ENCODE measurements at places on chromosomes 2 and 18. TPM values are rescaled to one million over a fixed set of nuclear protein-coding genes. Genes with fewer than 3 reads are reported as not detected.
A peak's percentile ranks its signal among the peaks of the same experiment; 100 is the strongest.

- DNase-seq, result no peak
These were observed 20.1 kb downstream of the TANC1 start for GRCh38 chr2:158988501-158988900.

DNA sequence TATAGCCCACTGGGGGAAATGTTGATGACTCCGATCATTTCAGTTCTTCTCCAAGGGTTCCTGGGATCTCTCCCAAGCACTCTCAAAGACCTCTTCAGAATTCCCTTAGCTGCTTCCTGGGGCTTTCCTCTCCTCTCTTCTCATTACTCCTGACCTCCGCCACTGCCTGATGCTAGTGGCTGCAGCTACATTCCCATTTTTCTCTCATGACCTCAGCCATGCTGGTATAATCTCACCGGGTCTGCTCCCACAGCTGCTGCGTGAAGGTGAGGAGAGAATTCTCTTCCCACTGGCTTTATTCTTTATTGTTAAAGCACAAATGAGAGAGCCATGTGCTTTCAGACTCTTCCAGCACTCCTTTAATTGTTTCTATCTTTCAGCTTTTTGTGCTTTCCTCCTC lies 312.0 kb upstream of the ETAA1 start:
- no peak for DNase-seq

HOXD3 gene
- 5.8 TPM for total RNA-seq

DNA sequence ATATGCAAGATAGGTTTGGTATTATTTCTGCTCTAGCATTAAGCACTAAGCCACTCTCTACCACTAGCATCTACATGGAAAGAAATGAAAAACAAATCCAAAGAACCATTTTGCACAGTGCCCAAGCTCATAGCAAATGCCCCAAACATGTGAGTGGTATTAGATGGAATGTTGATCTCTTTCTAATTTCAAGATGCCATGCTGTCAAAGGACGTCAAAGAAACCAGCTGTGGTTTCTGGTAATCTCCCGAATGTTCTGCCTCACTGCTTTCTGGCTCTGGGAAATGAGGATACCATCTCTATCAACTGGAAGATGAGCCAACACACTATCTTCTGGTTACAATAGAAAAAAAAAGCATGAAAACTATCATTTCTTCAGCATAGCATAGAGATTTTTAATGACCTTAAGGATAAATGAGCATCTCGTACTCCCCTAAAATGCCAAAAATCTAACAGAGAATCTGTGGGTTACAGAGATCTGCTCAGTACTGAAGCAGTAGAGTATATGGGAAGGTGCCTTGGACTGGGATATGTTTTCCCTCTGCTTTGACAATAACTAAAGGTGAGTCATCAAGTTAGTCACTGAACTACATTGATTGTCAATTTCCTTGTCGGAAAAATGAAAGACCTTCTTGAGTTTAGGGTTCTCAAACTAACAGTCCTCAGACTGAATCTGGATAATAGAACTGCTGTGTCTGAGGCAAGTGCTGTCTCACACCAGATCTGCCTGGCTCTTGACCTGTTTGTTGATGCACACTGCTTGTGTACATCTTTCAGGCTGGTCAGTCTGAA lies 244.8 kb upstream of the NCKAP5 start:
- no peak for DNase-seq

ARHGAP25 gene
- total RNA-seq, result 8.8 TPM

GRCh38 chr2:186591506-186591890 lies 1.6 kb downstream of the ITGAV start:
- no peak for DNase-seq

DNA sequence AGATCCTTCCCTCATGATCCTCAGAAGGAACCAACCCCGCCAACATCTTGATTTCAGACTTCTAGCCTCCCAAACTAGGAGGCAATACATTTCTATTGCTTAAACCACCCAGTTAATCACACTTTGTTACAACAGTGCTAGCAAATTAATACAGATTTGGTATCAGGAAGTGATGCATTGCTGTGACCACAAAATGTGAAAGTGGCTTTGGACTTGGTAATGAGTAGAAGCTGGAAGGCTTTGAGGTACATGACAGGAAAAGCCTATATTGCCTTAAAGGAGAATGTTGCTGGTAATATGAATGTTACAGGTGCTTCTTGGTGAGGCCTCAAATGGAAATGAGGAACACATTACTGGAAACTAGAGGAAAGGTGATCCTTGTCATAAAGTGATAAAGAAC lies 260.3 kb downstream of the SATB2 start:
- DNase-seq, result no peak

DNA sequence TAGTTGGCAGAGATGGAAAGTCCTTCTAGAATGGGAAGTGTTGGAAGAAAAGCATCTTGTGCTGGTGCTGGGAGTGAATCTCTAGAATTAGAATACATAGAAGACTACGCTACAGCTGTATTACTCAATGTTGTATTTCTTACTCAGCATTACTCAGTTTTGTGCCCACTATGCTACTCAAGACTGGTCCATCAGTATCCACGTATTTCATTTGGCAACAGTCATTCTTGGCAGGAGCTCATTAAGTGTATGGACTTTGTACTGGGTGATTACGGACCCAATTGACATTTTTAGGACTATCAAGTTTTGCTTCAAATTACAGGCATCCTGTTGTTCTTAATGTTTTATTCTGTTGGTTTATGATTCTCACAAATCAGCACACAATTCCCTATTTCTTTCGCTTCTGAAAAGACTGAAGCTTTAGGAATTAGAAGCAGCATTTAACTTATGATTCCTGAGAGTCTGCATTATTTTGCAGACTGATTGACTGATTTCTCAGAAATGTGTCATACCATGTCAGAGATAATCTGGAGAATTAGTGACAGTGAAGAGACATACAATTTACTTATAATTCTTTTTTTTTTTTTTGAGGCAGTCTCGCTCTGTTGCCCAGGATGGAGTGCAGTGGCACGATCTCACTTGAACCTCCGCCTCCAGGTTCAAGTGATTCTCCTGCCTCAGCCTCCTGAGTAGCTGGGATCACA lies 136.9 kb downstream of the MYO3B start:
- no peak for DNase-seq

GRCh38 chr2:73156539-73157124 lies 43.9 kb upstream of the RAB11FIP5 start:
- peak; percentile 60 for DNase-seq

- no peak for DNase-seq
These were observed 130.1 kb downstream of the MBP start for GRCh38 chr18:77002496-77002895.

GRCh38 chr2:237892984-237893595 lies 33.7 kb downstream of the RAMP1 start:
- no peak for DNase-seq

GRCh38 chr2:171598713-171599319 lies 76.5 kb downstream of the CYBRD1 start:
- peak; percentile 49 for DNase-seq

DNA sequence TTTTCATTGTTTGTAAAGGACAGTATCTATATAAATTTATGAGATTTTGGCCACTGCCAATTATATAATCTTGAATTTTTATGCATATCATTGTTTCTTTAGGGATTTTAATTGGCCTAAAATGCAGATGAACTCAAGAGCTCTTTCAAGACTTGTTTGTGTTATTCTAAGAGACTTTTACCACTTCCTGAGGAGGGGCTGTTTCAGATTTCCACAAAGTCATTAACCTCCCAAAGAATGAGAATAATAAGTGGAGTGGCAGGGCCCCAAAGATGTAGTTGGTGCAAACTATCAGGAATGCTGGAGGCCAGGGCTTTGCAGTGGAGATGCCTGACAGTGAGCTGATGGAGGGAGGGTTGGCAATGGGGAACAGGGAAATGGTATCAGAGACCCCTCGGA lies 15.5 kb upstream of the ACVR1 start:
- DNase-seq, result no peak

SERPINB3 gene
- total RNA-seq, result not detected

DNA sequence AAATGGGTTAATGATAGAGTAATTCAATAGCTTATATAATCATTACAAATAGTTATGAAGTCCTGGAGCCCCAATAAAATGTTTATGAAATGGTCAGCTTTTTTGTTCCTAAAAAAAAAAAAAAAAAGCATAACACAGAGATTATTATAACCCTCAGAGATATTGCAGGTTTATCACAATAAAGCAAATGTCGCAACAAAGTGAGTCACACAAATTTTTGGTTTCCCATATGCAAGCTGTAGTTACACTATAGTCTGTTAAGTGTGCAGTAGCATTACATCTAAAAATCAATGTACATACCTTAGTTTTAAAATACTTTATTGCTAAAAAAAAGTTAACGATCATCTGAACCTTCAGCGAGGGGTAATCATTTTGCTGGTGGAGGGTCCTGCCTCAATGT lies 20.0 kb downstream of the WDFY1 start:
- no peak for DNase-seq

GRCh38 chr2:186349508-186349907 lies 136.6 kb upstream of the ZC3H15 start:
- DNase-seq, result no peak

PRKAG3 gene
- not detected for total RNA-seq

ACVR2A gene
- total RNA-seq, result 33.0 TPM

- no peak for DNase-seq
These were observed 50.7 kb upstream of the MGAT5 start for GRCh38 chr2:134203175-134203574.

TRIM43 gene
- not detected for total RNA-seq

DNA sequence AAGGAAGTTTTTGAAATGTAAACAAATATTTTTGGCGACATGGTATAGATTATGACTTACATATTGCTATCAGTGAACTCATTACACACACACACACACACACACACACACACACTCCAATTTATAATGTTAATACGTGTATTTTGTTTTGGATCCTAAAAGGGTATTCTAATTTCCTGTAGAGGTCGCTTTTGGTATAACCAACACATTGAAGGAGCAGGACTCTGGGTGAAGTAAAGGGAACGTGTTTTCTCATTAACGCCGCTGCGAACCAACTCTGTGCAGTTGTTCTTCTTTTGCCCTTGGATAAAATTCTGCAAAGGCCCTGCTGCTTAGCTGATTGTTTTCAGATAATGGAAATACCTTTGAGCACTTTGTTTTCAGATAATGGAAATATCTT lies 190.4 kb downstream of the PMAIP1 start:
- DNase-seq, result no peak

NRP2 gene
- total RNA-seq, result 12.3 TPM

DNA sequence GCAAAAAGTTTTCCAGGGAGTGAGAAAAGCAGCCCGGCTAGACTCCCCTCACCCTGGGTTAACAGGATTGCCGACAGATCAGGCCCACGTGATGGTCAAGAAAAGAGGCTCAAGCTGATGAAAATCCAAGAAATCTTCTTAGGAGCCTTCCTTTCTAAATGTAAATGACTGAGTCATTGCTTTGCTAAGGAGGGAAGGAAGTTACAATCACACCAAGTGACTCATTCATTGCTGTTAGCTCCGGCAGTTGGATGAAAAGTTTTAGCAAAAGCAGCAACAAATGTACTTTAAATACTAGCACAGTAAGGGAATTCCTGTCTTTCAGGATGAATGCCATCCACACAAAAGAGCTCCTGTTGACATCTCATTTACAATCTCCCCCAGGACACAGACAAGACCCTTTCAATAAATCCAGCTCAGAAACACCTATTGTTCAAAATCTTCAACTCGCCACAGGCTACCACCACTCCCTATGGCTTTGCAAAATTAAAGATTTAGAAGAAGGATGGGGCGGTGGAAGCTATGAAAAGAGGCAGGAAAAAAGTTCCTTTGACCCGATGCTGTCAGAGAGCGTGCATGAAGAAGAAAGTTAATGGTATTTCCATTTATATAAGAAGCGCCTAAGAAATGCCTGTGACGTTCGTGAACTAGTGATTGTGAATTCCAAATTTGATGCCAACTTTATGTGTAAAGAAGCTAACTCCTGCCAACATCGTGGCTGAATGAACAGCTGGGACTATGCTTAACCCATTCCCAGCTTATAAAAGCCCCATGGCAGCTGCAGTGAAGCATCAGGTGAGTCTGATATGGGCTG lies 153.7 kb downstream of the TGIF1 start:
- DNase-seq, result peak; percentile 47

CCDC150 gene
- 2.1 TPM for total RNA-seq

GRCh38 chr2:71609441-71609840 lies 156.1 kb downstream of the DYSF start:
- no peak for DNase-seq

UNC80 gene
- total RNA-seq, result 0.12 TPM

GRCh38 chr2:224687156-224687555 lies 29.0 kb downstream of the CCDC195 start:
- DNase-seq, result no peak

DNA sequence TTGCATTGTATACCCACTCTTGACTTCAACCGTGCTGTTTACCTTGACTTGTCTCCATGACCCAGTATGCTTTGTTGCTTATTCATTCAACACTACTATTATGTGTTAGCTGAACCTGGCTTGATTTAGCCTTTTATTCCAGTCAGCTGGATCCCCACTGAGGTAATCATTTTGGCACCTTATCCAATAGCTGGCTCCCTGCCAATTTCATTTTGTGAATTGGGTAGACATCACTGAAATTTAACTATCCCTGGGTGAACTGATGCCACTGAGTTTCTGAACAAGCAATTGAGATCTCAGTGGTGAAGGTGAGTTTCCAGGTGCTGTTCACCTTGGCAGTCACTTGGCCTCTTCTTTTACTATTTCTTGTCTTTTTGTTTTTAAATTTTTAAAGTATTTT lies 584.3 kb downstream of the ADCYAP1 start:
- no peak for DNase-seq

DNA sequence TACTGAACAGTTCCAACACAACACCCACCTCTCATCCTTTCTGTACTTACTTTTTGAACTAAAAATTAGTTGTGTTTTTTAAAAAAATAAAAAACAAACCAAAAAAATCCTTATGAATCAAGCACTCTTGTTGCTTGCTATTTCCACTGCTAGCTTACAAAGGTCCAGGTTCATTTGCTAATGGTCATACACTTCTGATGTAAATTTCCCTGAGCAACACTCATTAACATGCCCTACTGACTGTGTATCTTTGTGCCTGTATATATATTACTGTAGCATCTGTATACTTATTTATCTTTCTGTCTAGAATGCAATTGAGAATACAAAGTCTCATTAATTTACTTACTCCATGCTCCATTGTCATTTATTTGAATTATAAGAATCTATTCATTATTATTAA lies 30.3 kb upstream of the IKZF2 start:
- DNase-seq, result no peak

CBLN2 gene
- total RNA-seq, result 1.1 TPM

- DNase-seq, result no peak
These were observed 94.2 kb downstream of the TMEM18 start for GRCh38 chr2:582792-583528.

- no peak for DNase-seq
These were observed 652.6 kb downstream of the BCL11A start for GRCh38 chr2:59900728-59901452.

MOGAT1 gene
- not detected for total RNA-seq

GRCh38 chr18:33585431-33585775 lies 7.4 kb downstream of the ASXL3 start:
- no peak for DNase-seq

STAT4 gene
- 3.6 TPM for total RNA-seq

All from mucosa of descending colon (tissue), 3 donors.